ENCODE measurements at places on chromosomes 7 and 10.

GRCh38 chr7:17304926-17305325 lies 6.5 kb downstream of the AHR start:
- DNase-seq = no peak

DNA sequence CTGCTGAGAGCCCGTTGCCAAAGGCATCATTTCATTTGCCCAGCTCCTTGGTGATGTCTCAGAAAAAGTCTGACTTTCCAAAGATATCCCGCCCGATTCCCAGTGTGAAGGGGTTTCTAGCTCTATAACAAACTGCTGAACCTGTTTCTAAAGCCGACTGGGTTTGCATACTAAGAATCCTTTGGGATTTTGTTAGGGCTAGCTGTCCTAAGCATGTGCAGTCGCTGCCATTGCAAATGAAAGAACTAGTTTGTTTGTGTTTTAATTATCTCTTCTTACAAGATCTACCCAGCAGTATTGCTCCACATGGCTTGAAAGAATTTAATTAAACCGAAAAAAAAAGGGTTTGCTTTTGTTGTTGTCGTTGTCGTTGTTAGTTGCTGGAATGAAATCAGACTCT lies 476.6 kb downstream of the GATA3 start:
- no peak for DNase-seq

DNA sequence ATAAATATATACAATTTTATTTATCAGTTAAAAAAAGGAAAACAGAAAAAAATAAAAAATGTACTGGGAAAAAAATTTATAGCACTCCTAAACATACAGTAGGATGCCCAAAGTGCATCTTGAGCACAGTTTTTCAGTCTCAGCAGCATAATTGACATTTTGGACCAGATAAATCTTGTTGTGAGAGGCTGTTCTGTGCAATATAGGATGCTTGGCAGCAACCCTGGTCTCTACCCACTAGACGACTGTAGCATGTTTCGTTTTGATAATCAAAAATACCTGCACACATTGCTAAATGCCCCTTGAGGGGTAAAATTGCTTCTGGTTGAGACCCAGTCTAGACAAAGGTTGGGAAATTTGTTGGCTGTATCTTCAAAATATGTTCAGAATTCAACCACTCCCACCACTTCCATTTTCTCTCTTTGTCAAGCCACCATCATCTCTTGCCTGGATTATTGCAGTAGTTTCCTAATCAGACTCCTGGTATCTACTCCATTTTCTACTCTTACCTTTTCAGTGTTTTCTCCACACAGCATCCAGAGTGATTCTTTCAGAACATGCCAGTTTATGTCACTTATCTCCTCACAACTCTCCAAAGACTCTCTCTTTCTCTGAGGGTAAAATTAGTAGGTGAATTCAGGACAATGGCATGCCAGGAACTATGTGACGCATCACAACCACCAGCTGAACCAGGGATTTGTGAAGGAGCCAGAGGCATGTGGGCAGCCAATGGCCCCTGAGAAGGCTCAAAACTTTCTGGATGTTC lies 91.4 kb downstream of the GPR85 start:
- DNase-seq = no peak

DNA sequence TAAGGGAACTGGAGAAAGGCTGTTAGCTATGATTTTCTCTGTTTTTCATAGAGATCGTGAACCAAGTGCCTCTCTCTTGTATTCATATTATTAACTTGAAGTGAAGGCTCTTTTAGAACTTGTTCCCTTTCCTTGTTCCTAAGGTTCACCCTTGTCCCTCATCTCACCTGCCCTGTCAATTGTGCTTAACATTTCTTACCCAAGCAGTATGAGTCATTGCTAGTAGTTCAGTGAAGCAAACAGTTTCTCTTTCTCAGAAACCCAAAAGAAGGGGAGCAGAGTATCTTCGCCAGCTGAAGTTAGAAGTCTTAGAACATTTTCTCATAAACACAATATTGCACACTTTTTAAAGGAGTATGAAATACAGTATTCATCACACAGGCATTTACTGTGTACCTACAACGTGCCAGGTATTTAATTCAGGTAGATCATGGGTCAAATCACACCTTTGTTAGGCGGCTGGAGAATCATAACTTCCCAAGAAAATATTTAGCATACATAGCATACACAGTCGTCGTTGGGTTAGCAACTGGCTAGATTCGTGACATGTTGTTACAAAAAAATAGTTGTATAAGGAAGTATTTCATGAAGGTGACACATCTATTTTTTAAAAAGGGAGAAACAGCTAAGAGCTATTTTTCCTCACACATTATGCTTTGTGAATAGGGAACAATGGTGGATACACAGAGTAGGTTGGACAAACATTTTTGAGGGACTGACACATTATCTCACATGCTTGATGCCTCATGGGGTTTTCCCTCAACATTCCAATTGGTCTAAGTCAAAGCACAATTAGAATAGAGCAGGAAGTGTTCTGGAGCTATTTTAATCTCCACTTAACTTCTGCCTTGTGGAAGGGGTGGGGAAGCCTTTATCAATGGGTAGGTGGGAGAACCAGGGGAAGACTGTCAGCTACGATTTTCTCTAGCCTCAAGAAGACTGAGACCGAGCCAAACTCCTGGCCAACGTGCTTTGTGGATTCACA lies 13.2 kb downstream of the HDAC9 start:
- no peak for DNase-seq

- DNase-seq = no peak
Measured at GRCh38 chr10:58439632-58440364, 54.6 kb downstream of the TFAM start.

GRCh38 chr7:101753316-101753715 lies 64.1 kb upstream of the CUX1 start:
- DNase-seq = no peak

GRCh38 chr7:147279964-147280374 lies 1163.4 kb downstream of the CNTNAP2 start:
- DNase-seq = no peak

GRCh38 chr7:31478721-31479120 lies 35.2 kb upstream of the ITPRID1 start:
- no peak for DNase-seq

GRCh38 chr10:61140765-61141392 lies 196.9 kb upstream of the RHOBTB1 start:
- no peak for DNase-seq

GRCh38 chr7:116198748-116199410 lies 11.5 kb upstream of the TES start:
- DNase-seq = no peak

- no peak for DNase-seq
Measured at GRCh38 chr7:112495156-112495788, 14.5 kb downstream of the LSMEM1 start.

DNA sequence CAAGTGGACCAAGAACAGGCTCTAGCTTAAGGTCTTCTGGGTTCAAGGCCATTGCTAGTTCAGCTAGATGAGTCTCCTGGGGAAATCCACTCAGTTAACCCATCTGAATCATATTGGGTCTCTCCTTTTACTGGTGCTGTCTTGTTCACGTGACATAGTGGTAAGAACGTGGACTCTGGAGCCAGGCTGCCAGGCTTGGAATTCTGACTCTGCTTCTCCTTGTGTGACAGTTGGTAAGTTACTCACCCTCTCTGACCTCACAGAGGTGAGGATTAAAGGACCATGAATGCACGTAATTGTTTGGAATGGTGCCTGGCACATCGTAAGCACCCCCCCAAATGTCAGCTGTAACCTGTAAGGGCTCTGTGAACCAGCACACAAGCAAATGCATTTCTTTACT lies 9.7 kb upstream of the CALU start:
- DNase-seq = no peak

GRCh38 chr10:12783293-12783692 lies 218.2 kb downstream of the CCDC3 start:
- no peak for DNase-seq

- no peak for DNase-seq
Measured at GRCh38 chr7:107228291-107228690, 59.5 kb downstream of the HBP1 start.

- DNase-seq = no peak
Measured at GRCh38 chr10:78165172-78165571, 131.5 kb downstream of the RPS24 start.

GRCh38 chr10:29643771-29644501 lies 9.2 kb upstream of the SVIL start:
- no peak for DNase-seq

GRCh38 chr10:71435571-71436267 lies 39.0 kb downstream of the CDH23 start:
- DNase-seq = no peak

DNA sequence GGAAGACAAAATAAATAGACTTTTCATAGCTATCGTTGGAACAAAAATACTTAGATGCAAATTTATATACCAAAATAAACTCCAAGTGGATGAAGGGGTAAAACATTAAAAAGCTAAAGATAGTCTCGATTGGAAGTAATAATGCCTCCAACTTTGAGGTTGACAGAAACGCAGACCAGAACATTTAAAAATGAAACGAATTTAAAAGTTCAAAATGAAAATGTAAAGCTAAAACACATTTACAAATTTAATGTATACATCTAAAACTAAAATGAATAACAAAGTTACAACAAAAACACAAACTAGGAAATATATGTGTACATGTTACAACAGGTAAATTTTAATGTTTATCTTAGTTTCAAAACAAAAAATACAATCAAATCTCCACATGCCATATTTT lies 107.5 kb upstream of the AKR1E2 start:
- no peak for DNase-seq

GRCh38 chr7:84202855-84203254 lies 8.3 kb upstream of the SEMA3A start:
- no peak for DNase-seq

DNA sequence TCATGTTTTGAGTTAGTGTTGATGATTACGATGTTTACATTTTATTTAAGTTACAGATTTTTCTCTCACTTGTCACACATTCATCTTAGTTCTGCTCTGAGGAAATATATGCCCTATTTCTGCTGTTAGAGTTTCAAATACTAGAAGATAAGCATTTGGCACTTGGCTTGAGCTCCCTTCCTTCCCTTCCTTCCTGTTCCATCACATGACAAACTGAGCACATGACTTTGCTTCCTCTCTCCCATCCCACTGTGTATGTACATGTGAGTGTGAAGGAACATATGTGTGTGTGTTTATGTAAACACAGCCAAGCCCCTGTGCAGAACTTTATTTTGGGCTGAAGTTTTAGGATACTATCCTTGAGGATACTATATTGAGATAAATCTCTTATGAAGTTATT lies 795.9 kb upstream of the IGFBP3 start:
- DNase-seq = no peak

DNA sequence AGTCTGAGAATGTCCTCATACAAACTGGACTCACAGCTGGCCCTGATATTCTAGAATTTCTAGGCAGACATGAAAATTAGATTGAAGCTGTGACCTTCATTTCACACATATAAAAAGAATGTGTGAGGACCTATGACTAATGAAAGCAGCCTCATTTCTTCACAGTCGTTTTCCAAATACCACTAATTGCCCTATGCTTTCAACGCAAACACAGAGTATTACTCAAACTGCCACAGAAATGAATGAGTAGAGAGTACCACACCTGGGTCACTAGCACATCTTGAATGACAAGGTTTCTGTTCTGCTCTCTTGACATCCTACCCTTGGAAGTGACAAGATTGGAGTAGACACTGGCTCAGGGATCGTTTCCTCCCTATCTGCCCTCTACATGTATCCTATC lies 142.4 kb downstream of the C1GALT1 start:
- DNase-seq = no peak
